Activated CD4-positive, alpha-beta T cell treated with anti-CD3 and anti-CD28 coated beads for 24 hours (primary cell): ENCODE measurements at places on chromosomes 5 and 9.

DNA sequence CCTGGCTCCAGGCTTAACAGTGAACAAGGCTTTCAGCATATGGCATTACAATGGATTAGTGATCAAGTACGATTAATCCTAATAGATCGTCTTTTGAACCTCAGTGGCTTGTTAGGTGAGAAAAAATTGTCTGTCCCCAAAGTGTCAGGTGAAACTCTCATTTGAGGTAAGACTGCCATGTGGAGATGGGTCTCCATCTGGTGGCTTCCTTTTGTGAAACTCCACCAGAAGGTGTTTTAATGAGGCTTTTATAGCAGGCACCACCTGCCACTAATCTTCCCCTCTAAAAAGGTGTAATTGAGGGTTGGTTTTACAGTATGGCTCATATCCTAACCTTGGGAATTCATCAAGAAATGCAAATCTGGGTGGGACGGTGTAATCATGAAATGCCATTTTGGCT, 471.1 kb upstream of the MPDZ start:
- no peak for DNase-seq

DNA sequence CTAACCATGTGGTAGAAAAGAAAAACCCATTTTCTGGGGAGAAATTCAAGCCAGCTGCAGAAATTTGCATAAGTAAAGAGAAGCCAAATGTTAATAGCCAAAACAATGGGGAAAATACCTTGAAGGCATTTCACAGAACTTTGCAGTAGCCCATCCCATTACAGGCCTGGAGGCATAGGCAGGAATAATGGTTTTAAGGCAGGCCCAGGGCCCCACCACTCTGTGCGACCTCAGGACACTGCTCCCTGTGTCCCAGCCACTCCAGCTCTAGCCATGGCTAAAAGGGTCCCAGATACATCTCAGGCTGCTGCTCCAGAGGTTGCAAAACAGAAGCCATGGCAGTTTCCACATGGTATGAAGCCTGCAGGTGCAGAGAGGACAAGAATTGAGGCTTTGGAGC, 253.3 kb downstream of the CTNND2 start:
- DNase-seq: no peak

DNA sequence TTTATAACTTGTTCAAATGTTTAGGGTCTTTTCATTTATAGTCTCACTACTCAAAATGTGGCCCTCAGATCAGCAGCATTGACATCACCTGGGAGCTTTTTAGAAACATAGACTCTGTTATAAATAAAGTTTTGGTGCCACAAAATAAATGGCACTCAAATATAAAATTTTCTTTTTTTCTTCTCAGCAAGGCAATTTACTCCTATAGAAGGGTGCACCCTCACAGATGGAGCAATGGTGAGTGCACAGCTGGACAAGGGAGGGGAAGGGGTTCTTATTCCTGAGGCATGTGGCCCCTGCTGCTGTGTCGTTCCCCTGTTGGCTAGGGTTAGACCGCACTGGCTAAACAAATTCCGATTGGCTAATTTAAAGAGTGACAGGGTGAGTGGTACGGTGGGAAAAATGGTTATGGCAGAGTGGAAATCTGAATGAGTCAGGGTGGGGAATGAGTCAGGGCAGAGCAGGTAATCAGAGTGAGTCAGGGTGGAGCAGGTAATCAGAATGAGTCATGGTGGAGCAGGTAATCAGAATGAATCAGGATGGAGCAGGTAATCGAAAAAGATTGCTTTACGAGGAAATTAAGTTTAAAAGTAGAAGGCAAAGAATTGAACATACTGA, 31.8 kb upstream of the C7 start:
- DNase-seq: no peak

- no peak for DNase-seq
These were observed 7.2 kb downstream of the P4HA2 start for GRCh38 chr5:132220491-132220890.

GRCh38 chr9:100070104-100071041, 28.4 kb downstream of the ERP44 start:
- DNase-seq: no peak

DNA sequence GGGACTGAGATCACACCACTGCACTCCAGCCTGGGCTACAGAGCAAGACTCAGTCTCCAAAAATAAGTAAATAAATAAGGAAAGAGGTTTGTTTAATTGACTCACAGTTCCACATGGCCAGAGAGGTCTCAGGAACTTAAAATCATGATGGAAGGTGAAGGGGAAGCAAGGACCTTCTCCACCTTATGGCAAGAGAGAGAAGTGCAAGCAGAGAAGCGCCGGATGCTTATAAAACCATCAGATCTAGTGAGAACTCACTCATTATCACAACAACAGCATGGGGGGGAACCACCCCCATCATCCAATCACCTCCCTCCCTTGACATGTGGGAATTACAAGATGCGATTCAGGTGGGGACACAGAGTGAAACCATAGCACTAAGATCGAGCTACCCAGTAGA, 22.8 kb upstream of the RGMB start:
- DNase-seq: no peak

- no peak for DNase-seq
These were observed 212.4 kb upstream of the MEF2C start for GRCh38 chr5:89095341-89095740.

GRCh38 chr9:12726795-12727194, 33.6 kb downstream of the TYRP1 start:
- DNase-seq: no peak
